Hair follicular keratinocyte (primary cell): ENCODE measurements at places on chromosomes 5 and 9. TPM values are rescaled to one million over a fixed set of nuclear protein-coding genes. Genes with fewer than 3 reads are reported as not detected.

The PRR16 gene
- 0.39 and 0.42 TPM in 2 replicates for total RNA-seq

The OR1Q1 gene
- not detected in 2 replicates for total RNA-seq

The PCDHA13 gene
- total RNA-seq: not detected in 2 replicates

The ADRB2 gene
- 10.6 and 11.9 TPM in 2 replicates for total RNA-seq

The CARD9 gene
- total RNA-seq: 0.08 and 0.19 TPM in 2 replicates
